ENCODE measurements at places on chromosomes 13 and 19.

- no peak for DNase-seq
Observed at GRCh38 chr13:75385708-75386083, 96.3 kb downstream of the TBC1D4 start.

- no peak for DNase-seq
Observed at GRCh38 chr13:72507416-72508199, 219.8 kb downstream of the MZT1 start.

DNA sequence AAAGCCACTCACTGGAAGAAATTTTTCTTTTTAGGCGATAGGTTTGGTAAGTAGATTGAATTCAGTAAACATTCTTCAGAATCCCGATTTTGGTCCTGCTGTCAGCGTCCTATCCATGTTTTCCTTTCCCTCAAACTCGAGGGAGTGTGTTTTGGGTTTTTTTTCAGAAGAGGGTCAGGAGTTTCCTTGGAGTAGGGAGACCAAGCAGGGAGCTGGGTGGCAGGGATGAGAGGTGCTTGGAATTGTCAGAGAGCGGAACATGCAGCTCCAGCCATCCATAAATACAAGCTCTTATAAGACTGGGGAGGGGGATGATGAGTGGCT is 1.6 kb upstream of the PCDH8 start:
- DNase-seq: no peak

DNA sequence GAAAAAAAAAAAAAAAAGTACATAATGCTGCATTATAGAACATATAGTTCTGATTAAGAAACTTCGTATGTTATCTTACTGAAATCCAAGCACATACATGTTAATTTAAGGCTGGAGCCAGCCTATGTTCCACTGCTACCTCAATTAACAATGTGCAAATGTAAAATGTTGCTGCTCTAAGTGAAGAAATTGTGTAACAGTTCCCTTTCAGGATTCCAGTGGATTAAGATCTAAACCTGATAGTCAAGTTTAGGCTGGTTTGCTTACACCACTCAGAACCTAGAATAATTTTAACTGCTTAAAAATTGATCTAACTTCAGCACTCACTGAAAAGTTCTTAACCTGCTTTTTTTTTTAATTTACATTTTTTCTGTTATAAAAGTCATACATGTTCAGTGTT is 4.2 kb downstream of the VPS36 start:
- no peak for DNase-seq

GRCh38 chr13:33153421-33154404 is 131.8 kb downstream of the STARD13 start:
- DNase-seq: no peak

- no peak for DNase-seq
Observed at GRCh38 chr13:106762708-106763107, 194.8 kb upstream of the ARGLU1 start.

GRCh38 chr13:75079226-75079625 is 402.7 kb downstream of the TBC1D4 start:
- no peak for DNase-seq

- DNase-seq: no peak
Observed at GRCh38 chr13:95564733-95565291, 12.3 kb downstream of the CLDN10 start.

- DNase-seq: no peak
Observed at GRCh38 chr13:46475541-46475991, 77.4 kb upstream of the LRCH1 start.

DNA sequence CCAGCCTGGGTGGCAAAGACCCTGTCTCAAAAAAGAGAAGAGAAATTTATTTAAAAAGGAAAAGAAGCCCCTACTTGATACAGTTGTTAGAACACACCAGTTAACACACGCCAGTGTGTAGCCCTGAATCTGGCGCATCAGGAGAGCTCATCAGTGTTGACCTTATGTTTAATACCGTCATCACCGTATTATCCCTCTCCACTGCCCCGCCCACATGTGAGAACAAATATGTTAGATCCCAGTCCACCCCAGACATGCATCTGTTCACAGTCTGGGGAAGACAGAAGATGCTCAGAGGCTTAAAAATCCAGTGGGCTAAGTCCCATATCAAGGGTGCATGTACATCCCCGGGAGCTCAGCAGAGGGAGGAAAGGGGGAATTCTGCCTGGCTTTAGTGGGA is 155.2 kb downstream of the DPF1 start:
- DNase-seq: no peak
